ENCODE measurements at places on chromosomes 5 and 9.
A peak's percentile ranks its signal among the peaks of the same experiment; 100 is the strongest.

- DNase-seq = no peak
Observed at GRCh38 chr9:25557645-25558300, 120.5 kb downstream of the TUSC1 start.

DNA sequence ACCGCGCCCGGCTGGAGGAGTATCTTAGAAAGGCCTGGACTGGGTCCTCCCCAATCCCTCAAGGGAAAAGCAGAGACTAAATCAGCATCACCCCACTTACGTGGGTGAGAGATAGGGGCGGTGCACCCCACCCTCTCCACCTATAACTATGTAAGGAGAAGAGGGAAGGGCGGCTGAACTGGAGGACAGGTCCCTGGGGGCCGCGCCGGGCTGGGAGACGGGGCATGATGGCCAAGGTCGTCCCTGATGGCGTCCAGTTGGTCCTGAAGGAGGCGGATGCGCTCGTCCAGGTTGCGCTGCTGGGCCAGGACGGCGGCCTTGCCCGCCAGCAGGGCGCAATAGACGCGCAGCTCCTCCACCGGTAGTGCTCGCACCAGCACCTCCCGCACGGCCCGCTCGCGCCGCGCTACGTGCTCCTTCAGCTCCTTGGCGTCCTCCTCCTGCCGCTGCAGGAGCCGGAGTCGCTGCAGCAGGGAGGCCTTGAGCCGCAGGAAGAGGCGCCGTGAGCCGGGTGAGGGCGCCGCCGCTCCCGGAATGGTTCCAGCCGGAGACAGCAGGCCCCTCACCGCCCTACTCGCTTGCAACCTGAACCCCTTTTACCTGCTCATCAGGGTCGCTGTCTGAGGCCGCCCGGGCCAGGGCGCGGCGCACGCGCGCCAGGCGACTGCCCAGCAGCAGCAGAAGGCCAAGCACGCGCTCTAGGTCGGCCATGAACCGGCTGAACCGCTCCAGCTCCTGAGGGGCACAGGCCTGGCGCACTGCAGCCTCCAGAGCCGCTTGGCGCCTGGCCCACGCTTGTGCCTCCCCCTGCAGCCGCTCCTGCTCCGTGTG lies 7.6 kb downstream of the SHROOM1 start:
- DNase-seq = no peak

GRCh38 chr5:102654559-102655349 lies 100.4 kb upstream of the PAM start:
- no peak for DNase-seq

- DNase-seq = peak; percentile 27
Observed at GRCh38 chr5:91123901-91124300, 259.2 kb downstream of the ARRDC3 start.

GRCh38 chr9:71587576-71588362 lies 180.5 kb downstream of the CEMIP2 start:
- peak; percentile 13 for DNase-seq

DNA sequence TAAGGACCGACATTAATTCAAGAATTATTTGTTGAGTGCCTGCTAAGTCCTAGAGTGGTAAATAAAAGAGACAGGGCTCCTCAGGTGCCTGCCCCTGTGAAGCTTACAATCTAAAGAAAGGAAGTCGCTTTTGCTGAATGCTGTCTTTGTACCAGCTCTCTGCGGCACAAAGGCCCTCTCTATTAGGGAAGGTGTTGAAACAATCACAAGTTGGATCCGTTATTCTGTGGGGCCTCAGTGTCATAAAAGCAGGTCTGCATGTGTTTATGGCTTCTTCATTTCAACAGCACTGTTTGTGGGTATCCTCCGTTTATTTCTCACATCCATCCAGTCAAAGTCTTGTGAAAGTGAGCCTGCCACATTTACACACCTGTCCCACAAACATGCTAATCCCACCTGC lies 7.0 kb upstream of the MVB12B start:
- no peak for DNase-seq

DNA sequence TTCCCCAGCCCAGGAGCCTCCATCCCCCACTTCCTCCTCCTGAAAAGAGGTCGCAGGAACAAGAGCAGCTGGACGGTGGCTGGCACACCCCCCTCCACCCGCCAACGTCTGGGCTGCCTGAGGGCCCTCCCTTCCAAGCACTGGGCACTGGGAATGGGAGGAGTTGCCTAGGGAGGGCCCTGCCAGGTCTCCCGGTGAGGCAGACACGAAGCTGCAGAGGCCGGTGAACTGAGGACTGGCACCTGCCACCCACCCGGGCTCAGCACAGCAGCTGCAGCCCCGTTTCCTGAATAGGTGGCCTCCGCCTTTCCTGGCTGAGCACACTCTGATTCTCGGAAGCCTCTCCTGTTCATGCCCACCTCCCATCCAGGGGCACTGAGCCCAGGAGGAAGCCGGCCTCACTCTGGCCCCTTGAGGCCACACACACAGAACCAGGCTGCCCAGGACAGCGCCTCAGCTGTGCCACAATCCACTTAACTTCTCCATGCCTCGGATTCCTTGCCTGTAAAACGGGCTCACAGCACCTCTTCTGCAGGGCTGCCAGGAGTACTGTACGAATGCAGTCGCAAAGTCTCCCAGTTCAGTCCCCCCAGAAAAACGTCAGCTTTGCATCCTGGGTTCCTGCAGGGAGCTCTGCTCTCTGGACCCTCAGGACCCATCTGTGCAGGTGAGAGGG lies 1.3 kb downstream of the NPDC1 start:
- DNase-seq = no peak

DNA sequence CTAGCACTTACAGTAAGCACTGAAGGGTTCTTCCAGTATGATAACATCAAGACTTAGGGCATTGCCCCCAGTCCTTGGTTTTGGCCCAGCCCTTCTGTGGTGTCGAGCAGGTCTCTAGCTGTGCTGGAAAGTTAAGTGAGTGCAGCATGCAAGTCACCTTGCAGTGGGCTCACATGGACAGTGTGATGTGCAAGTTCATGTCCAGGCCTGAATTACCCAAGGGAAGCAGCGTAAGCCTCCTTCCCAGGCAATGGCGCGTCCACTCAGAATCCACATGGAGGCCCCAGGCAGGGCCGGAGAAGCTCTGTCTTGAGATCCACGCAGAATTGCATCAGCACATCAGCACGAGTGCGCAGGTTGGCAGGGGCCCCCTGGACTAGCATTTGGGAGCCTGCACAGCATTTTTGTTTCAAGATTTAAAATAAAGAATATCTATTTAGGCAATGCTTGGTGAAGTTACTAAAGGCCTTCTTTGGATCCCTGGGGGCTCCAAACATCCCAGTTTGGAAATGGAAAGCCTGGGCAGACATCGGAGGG lies 108.4 kb upstream of the ALDH1B1 start:
- no peak for DNase-seq

GRCh38 chr9:110876929-110877328 lies 161.3 kb downstream of the LPAR1 start:
- DNase-seq = no peak

DNA sequence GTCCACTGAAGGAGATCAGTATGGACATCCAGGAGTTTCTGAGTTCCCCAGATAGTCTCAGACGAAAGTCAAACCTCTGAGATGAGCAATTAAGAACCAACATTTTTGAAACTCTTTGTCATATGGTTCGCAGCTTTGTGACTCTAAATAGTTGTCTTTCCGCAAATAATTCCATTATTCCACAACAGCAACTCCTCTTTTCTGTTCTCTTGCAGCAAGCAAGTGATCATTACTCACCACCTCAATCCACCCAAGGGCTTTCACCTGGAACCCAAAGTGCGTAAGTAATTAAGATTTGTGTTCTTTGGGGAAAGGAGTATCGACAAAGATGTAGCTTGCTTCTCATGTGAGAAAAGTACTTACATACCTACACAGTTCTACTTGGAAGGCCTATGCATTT lies 15.6 kb downstream of the MTX3 start:
- no peak for DNase-seq

- peak; percentile 98 for DNase-seq
Observed at GRCh38 chr9:5851445-5851844, 18.5 kb upstream of the ERMP1 start.

DNA sequence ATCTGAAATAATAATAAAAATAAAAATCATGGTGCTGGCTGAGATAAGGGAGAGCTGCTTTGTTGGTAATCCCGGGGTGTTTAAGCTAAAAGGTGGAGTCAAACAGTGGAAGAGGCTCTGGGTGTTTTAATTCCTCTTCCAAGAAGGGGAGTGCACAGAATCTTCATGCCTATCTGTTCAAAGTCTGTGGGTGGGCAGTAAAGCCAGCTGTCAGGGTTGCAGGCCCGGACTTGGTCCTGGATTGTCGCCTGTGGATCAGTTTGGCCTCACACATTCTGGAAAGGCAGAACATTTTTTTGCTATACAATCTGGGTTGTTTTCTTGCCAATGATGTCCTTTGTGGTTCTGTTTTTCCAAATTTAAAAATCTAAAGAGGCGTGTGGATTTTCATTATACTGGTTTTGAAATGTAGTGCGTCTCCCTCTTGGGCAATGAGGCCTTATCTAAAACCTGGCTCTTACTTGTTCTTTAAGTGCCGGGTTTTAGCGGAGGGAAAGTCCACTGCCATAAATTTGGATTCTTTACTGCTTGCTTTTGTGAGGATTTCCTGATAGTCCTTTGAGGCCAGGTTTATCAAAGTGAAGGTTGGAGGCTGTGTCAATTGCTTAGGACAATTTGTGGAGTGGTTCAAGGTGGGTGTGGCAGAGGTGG lies 5.8 kb downstream of the ANKDD1B start:
- no peak for DNase-seq

All from inflammatory macrophage treated with lipopolysaccharide for 4 hours (primary cell).